ENCODE measurements at places on chromosomes 5 and 9.

- no peak for DNase-seq
These were observed 9.5 kb downstream of the OTP start for GRCh38 chr5:77628840-77629508.

DNA sequence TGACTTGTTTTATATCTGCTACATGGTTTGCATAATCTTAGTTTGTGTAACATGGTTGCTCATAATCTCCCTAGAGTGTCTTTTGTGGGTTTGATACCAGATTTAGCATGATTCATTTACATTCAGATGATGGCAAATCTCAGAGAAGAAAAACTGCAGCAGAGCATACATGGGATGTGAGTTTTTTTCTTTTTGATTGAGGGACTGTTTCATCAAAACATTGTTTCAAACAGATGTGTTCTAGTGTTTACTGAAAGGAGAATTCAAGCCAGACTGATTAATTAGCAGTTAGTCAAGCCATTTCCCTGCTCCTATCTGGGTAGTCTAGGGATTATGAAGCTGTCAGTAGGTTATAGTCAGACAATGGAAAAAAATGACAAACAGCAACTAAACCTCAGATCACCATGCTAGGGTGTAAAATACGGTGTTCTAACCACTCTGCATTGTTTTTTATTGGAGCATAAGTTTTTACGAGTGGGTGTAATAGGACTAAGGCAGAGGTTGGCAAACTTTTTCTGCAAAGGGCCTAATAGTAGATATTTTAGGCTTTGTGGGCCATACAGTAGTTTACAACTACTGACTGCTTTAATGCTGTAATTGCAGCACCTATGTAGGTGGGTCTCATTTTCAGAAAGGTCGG is 10.5 kb upstream of the GDNF start:
- DNase-seq: no peak

DNA sequence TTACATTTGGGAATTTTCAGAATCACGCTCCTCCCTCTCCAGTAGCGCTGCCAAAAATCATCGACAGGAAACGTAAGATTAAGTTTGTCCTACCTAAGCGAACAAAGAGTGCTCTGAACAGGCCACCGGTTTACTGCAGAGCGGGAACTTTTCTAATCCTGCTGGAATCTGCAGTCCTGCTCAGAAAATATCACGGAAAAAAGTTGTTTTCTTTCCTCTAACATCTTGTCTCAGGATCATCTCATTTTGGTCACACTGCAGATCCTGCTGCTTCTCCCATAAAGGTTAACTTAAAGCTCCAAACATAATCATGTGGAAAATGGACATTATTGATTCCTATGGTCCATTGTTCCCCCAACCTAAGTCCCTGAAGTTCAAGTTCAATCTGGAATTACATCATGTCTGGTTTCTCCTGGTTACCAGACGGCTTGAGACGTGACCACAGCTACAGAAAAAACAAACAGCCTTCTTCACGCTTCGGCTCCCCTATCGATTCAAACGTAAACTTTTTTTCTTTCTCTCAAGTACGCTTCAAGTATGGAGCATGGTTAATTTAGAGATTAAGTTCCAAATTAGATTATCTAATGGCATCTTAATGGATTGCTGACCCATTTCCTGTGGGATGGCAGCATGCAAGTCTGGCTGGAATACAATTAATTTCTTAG is 217.6 kb downstream of the NFIB start:
- DNase-seq: no peak

DNA sequence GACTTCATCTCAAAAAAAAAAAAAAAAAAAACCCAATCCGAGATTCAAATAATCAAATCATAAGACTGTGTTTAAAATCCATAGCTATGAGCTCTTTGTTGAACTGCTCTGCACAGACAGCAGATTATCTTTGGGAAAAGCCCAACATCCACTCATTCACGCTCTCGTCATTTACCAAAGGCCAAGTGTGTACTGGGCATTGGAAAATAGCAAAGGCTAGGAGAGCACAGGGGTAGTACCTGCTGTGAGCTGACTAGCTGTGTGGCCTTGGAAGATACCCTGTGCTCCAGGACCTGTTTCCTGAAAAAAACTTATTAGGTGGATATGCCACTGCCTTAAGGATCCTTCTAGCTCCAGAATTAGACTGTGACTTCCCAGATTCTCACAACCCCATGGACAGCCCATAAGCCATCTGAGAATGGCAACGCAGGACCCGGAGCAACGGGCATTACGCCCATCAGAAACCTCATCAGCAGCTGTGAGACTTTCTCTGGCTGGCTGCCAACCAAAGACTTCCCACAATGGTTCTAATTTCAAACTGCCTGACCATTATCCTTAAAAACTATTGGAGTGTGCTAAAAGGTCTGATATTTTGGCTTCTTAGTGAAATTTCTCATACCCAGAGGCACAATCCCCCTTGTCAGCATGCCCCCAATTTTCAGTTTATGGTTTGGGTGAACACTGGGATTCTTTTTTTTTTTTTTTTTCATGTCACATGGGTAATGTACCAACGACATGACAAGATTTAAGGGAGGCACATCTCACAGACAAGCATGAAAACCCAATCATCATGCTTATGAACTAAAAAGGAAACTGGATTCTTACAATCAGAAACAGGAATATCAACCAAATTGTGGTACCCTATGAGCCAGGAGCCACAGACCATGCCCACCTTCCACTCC is 16.8 kb downstream of the SERINC5 start:
- no peak for DNase-seq

DNA sequence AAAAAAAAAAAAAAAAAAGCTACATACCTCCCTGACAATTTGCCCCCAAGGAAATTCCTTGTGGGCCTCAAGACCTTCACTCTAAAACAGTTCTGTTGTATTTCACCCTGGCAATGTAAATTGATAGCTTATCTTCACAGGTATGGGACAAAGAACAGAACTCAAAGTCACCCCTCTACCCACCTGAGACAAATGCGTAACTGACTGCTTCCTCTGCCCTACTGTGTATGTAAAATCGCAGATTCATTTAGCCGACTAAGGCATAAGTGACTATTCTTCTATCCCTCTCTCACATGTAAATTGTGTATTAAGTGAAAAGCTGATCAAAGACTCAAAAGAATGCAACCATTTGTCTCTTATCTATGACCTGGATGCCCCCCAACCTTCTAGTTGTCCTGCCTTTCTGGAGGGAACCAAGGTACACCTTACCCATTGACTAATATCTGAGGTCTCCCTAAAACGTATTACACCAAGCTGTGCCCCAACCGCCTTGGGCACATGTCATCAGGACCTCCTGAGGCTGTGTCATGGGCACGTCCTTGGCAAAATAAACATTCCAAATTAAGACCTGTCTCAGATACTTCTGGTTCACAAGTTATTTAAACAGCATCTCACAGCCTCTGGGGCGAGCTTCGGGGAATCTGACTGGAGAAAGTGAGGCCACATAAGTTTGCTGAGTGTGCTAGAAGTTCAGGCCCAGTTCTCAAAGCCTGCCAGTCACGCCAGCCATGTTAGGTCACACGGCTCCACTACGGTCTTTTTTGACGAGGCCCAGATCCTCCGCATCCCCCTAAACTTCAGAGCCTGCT is 954 bp downstream of the TBCA start:
- DNase-seq: peak; percentile 2

GRCh38 chr5:132445640-132445923 is 45.0 kb downstream of the IRF1 start:
- no peak for DNase-seq

GRCh38 chr9:133950192-133950591 is 41.9 kb downstream of the VAV2 start:
- no peak for DNase-seq

DNA sequence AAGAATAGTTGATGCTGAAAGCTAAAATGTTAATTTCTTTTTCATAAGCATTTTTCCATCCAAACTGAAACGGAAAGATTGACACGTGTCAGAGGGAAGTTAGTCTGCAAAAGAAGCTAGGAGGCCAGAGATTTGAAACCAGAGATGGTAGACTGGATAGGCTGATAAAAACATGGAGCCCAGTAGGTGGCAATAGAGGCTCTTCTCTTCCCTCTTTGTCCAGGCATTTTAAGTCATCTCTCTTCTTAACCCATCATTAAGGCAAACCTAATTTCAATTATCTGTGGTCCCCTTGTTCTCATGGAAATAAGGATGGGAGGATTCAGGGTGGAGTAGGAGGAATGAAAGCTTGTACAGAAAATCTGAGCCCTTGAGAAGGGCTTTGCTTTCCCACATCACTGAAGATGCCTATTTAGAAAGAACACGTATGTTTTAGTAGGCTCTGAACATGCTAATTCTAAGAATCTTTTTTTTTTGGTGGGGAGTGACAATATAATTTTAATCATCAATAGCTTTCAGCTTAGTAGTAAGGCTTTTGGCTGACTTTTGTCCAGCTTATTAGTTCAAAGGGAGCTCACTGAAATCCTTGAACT is 66.6 kb downstream of the ZNF474 start:
- DNase-seq: no peak

DNA sequence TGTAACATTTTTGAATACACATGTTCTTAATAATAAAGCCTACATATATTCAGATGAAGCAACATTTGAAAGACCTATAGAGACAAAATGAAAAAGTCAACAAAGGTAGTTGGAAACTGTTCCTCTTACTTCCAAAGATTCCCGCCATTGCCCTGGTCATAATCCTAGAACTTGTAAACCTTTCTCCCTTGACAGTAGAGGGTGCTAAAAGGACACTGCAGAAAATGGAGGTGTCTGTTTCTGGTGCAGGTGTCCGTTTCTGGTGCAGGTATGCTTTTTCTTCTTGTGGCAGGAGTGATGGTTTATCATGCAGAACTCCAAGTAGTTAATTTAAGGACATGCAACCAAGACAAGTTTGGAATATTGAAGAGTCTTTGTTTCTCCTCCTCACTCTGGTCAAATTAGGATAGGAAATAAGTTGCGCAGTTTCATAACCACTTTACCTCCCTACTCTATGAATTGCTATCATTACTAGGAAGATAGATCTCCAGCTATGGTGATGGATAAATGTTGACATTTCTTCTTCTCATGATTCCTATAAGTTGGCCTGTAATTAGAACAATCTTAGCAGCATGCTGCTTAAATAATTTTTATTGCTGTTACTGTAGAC is 56.0 kb upstream of the FAM174A start:
- no peak for DNase-seq

GRCh38 chr5:149671544-149671943 is 58.6 kb upstream of the PPARGC1B start:
- no peak for DNase-seq

- no peak for DNase-seq
These were observed 205.5 kb downstream of the CACNA1B start for GRCh38 chr9:138082918-138083636.

Measured in stimulated activated CD4-positive, alpha-beta T cell treated with anti-CD3 and anti-CD28 coated beads, Interleukin-2, amount 100 ng/mL, for 4 hours (primary cell).